Stimulated activated CD4-positive, alpha-beta T cell treated with anti-CD3 and anti-CD28 coated beads, Interleukin-2, amount 100 ng/mL, for 48 hours (primary cell): ENCODE measurements at places on chromosomes 4 and X.

GRCh38 chr4:136078976-136079375 lies 1453.3 kb downstream of the PCDH18 start:
- DNase-seq = no peak

GRCh38 chr4:60868232-60868960 lies 331.7 kb upstream of the ADGRL3 start:
- no peak for DNase-seq

DNA sequence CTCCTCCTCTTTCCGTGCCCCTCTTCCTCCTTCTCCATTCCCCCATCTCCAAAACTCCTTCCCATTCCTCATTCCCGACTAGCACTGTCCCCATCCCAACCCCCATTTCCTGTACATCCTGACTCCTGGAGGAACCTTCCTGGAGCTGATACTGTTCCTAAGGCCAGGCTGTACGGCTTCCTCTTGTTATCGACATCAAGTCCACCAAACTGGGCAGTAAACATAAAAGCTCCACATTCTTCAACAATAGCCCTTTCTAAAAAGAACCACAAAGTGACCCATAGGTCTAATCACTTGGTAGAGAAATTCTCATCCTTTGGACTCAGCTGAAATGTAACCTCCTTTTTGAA lies 22.9 kb downstream of the AWAT2 start:
- no peak for DNase-seq

GRCh38 chr4:19372390-19372789 lies 879.3 kb upstream of the SLIT2 start:
- DNase-seq = no peak

DNA sequence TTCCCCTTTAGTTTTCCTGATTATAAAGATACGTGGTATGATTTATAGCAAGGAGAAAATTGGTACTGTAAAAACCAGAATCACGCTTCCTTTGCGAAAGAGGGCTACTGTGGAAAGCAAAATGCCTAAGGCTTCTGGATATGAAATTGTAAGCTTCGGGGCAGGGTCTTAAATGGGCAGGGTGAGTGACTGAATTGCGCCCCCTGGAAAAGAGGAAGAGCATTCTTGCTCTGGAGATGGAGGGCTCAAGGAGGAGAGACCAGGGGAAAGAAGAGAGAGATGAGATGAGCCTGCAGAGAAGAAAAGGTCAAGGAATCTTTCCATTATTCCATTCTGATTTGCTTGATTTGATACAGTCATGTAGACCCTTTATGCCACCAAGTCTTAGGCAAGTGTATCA lies 13.1 kb upstream of the ETNPPL start:
- no peak for DNase-seq

DNA sequence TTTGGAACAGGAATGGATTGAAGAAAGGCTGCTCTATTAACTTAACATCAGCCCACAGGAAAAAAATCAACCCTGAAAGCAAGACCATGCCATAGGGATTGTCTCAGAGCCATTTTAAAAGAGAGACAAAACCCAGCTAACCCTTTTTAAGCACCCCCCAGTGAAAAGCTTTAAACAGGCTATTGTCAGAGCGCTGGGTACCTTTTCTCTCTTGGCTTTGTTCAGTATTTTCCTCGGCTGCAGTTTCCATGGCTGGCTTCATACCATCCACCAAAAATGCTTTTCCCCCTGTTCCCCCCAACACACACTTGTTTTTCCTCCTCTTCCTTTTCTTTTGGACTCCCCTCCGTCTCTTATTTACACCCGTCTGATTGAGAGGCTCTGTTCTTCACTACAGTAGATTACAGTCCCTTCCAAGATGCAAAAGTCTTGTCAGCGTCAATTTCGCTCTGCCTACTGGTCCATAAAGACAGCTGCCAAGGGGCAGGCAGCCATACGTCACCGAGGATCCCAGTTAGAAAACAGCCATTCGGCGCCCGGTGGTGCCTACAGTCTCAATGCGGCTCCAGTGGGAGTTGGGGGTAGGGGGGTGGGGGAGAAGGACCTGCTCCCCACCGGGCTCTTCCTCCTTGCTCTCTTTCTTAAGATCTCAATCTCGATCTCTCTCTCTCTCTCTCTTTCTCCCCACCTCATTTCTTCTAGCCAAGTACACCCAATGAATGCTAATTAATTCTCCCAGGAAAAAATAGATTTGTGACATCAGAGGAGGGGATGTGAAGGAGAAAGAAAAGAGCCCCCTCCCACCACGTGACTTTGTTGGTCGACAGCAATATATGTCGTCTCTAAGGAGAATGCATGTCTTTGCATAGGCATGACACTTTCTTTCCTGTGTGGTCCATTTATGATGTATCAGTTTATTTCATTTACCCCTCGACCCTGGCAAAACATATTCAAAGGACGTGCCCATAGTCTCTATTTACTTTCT lies at the start of gene GPM6B:
GPM6B (minus strand) TSS at position 451 of the 985 bp plus-strand sequence; CDS start at position 262, 189 bp downstream.
- no peak for DNase-seq

DNA sequence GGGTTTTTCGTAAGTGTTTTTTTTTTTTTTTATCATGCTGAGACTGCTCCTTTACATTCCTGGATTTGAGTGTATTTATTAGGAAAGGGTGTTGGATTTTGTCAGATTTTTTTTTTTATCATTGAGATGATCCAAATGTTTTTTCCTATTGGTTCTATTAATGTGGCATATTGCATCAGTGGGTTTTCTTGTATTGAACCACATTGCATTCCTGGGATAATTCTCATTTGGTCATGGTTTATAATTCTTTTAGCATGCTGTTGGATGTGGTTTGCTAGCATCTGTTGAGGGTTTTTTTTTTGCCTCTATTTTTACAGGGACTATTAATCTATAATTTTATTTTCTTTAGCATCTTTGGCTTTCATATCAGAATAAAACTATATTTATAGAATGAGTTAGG lies 28.8 kb downstream of the COL4A5 start:
- DNase-seq = no peak

- no peak for DNase-seq
Observed at GRCh38 chr4:34771632-34772031, 1472.7 kb downstream of the ARAP2 start.

- DNase-seq = no peak
Observed at GRCh38 chr4:16717266-16717970, 181.0 kb downstream of the LDB2 start.

DNA sequence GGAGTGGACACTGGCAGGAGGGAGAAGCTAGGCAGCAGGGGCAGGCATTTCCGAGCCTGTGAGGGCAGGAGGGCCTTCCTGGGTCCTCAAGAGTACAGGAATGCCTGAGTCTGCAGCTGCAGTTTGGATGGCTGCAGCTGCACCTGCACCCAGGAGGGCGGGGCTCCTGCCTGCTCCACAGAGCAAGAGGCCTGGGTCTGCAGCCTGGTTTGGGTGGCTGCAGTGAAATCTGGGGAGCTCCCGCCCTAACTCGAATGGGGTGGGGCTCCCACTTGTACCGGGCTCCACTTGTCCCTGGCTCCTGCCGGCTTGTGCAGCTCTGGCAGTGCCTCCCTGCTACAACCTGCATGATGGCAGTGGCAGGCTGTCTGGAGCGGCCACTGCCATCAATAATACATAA lies 436.0 kb downstream of the ARHGAP24 start:
- no peak for DNase-seq

- no peak for DNase-seq
Observed at GRCh38 chr4:56649445-56650261, 31.4 kb downstream of the HOPX start.

DNA sequence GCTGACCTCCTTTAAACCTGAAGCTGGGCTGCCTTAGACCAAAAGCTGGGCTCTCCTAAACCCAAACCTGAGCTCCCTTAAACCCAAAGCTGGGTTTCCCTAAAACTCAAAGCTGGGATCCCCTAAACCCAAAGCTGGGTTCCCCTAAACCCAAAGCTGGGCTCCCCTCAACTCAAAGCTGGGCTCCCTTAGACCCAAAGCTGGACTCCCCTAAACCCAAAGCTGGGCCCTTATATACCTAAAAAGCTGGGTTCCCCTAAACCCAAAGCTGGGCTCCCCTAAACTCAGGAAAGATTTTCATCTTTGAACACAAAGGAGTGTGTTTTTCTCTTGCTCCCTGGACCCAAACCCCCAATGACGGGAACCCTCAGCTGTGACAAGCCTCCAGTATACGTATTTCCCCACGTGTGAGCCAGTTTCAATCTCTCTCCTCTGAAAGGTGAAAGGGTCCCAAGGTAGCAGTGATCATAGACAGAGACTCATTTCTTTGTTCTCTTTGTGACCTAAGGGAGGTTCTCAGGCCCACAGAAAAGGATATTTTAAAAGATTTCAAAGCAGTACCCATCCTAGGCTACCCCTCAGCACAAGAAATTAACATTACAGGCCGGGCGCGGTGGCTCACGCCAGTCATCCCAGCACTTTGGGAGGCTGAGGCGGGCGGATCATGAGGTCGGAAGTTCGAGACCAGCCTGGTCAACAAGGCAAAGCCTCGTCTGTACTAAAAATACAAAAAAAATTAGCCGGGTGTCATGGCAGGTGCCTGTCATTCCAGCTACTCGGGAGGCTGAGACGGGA lies 31.3 kb upstream of the ASMTL start:
- no peak for DNase-seq

DNA sequence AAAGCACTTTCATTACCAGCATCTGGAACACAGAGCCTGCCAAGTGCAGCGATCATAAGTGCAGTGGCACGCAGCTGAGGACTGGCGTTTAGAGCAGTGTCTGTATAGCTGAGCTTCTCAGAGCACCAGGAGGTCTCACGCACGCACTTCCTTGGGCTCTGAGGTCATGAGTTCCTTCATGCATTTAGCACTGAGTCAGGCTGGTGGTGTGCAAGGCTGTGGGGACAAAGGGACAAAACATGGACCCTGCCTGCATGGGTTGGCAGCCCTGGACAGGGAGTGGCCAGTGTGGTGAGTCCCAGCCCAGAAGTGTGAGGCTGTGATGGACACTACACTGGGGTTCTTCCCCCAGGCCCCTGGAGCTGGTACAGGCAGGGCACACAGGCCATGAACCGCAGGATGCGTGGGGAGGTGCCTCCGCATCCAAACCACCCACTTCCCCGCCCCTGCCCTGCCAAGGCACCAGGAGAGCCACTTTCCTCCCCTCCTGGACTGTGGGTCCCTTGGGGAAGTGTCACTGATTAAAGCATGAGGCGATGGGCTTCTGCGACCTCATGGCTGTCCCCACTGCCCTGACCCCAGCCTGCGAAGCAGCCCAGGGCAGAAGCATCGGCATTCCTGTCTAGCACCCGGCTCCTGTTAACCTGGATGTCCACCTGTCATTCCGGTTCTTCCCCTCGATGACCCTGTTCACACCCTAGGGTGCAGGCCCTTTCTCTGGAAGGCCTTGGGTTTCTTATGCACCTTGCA lies 37.2 kb upstream of the GPR78 start:
- no peak for DNase-seq

- DNase-seq = no peak
Observed at GRCh38 chr4:170888660-170889059, 798.9 kb upstream of the AADAT start.

- no peak for DNase-seq
Observed at GRCh38 chr4:115489279-115489678, 375.9 kb upstream of the NDST4 start.

DNA sequence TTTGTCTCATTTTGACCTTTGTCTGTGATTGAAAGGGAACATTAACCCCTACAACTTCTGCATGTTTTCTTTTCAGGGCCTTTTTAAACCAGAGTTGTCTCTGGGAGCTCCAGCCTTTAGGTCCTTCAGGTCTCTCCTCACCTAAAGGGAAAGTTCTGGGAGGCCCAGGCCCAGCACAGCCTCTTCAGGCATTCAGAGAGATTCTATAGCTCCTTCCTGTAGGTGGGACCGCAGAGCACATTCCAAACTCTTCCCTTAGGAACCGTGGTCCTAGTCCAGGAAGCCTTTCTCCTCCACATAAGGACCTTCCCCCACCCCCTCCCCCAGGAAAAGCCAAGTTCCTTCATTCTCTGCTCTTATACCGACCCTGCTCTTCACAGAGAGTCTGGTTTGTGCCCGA lies 14.9 kb downstream of the NKX6-1 start:
- DNase-seq = no peak

GRCh38 chr4:93466446-93466845 lies 362.1 kb upstream of the ATOH1 start:
- DNase-seq = no peak

- no peak for DNase-seq
Observed at GRCh38 chr4:76078033-76078613, 3.6 kb downstream of the ART3 start.

GRCh38 chr4:72152731-72153130 lies 120.9 kb downstream of the NPFFR2 start:
- DNase-seq = no peak

DNA sequence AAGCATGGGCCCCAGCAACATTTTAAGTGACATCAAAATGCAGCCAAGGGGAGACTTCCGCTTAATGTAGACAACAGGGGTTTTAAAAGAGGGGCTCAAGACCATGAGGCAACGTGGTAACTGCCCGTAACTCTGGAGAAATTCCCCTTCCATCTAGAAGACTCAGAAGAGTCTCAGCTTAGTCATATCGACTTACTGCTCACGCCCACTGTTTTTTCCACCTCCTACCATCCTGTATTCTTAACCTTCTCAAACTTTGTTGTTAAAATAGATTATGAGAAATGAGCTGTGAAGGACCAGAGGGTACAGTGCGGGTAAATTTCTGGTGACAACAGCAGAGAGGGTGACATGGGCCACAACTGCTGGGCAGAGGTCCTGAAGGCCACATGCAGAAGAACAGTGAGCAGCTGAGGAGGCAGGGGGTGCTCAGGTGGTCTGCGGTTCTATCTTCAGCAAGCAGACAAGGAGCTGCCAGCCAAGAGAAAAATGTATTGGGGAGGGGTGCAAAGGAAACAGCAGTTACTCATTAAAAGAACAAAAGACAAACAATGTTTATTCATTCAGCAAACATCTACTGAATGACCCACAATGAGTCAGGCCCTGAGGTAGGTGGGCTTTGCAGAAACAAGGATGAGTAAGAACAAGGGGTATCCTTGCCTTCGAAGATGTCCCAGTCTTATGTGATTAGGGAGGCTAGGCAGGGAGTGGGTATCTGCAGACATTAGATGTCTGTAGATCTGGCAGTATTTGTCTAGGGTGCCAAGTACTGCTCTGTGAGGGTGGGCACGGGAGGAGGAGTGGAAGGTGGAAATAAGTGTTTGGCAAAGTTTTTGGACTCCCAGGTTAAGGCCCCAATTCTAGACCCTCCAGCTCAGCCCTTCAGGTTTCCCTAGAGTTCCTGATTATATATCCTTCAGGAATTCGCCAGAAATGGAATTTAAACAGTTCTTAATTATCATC lies 175.3 kb downstream of the TSPAN5 start:
- peak; percentile 29 for DNase-seq

GRCh38 chr4:825063-825970 lies 612 bp downstream of the CPLX1 start:
- DNase-seq = no peak

DNA sequence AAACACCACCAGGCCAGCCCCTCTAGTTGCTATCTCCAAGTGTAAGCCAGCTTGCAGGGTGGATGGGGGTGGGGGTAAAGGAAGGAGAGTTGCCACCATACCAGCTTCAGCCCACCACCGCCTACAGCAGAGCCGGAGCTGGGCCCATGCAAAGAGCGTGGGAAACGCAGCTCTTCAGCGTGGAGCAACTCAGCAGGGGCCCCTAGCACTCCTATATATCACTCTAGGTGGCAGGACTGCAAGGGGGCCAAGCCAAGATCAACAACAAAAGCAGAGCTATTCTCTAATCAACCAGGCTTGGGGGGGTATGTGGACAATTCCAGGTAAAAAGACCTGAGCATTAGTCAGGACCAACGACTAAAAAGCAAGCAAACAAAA lies 35.5 kb upstream of the IQSEC2 start:
- DNase-seq = no peak
